Activated CD4-positive, alpha-beta T cell treated with anti-CD3 and anti-CD28 coated beads, Interleukin-2, amount 10 ng/mL, durations not matched to agents 7 days and 5 days (primary cell): ENCODE measurements at places on chromosomes 3 and 15. TPM values are rescaled to one million over a fixed set of nuclear protein-coding genes. Genes with fewer than 3 reads are reported as not detected.

DNA sequence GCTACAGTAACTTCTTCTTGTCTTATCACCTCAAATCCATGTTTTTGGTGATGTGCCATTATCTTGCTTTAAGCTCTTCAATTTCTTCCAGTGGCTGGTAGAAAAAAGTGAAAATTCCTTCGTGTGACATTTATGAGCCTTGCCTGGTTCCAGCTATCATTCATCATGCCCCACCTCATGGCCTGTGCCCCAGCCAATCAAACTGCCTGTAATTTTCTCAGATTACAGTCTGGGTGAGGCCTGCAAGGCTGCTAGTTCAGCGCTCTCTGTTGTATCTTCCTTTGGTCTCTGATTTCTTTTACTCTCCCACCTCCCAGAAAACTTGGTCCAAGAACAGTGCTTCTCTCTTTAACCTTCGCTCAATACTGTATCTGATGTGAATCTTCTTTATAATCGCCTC lies 249.3 kb upstream of the ZNF717 start:
- no peaks in the 10 kb centered on the region for H3K27me3 ChIP-seq
- H3K4me1 ChIP-seq, result no peaks in the 10 kb centered on the region
- H3K4me3 ChIP-seq, result no peak overlapping the region
- DNase-seq, result no peak

- no peak overlapping the region for H3K27ac ChIP-seq
- no peak overlapping the region for H3K4me3 ChIP-seq
- no peaks in the 10 kb centered on the region for H3K4me1 ChIP-seq
Observed at GRCh38 chr3:70813311-70813710, 500.9 kb upstream of the MDFIC2 start.

DNA sequence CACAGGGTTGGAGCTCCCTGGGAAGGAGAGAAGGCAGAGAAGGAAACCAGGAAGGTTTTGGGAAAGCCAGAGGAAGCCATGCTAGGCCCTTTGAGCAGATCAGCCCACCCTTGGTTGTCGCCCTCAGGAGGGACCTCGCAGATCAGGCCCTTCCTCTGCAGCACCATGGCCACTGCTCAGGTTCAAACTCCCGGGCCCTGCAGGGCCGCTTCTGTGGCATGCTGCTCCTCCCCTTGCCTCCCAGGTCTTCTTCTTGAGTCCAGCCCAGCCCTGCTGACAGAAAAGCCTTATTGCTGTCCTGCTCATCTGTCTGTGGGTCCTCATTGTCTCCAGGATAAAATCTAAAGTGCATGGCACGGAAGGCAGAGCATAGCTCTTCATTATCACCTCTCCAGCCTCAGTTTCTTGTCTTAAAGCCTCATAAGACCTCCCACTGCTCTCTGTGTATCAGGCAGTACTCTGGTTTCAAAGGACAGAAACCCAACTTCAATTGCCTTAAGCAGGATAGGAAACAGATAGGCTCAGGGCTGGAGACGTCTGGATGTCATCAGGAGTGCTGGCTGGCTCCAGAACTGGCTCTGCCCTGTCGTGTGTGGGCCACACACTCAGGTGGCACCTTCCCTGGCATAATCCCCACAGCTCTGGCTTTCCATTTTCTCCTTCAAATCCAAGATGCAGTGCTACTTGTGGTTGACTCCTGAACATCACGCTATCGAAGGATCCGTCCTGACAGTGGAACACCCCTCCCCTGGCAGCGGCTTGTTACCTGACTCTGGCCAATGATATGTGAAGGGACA lies 118.5 kb downstream of the EEFSEC start:
- no peak for DNase-seq
- no peaks in the 10 kb centered on the region for H3K36me3 ChIP-seq
- H3K27ac ChIP-seq, result no peak overlapping the region
- no peaks in the 10 kb centered on the region for H3K27me3 ChIP-seq

DNA sequence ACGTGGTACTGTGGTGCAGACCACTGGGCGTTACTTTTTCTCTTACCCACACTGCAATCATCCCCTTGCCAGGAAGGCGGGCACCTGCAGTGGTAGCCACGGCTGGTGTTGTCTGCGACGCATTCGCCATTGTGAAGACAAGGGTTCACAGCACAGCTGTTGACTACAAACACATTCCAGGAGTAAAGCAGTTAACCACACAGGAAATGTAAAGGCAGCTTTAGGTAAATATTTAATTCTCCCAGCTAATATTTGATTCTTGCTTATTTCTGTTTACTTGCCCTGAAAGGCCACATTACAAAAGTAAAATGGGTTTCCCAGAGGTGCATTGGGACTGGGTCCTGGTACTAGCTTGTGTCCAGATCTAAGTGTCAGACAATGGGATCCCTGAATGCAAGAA lies 45.4 kb downstream of the HEG1 start:
- no peak overlapping the region for H3K27ac ChIP-seq
- DNase-seq, result no peak
- peaks cover 22% of the 10 kb centered on the region for H3K4me1 ChIP-seq
- peaks cover 82% of the 10 kb centered on the region for H3K36me3 ChIP-seq

Gene HYAL1
- total RNA-seq, result not detected

DNA sequence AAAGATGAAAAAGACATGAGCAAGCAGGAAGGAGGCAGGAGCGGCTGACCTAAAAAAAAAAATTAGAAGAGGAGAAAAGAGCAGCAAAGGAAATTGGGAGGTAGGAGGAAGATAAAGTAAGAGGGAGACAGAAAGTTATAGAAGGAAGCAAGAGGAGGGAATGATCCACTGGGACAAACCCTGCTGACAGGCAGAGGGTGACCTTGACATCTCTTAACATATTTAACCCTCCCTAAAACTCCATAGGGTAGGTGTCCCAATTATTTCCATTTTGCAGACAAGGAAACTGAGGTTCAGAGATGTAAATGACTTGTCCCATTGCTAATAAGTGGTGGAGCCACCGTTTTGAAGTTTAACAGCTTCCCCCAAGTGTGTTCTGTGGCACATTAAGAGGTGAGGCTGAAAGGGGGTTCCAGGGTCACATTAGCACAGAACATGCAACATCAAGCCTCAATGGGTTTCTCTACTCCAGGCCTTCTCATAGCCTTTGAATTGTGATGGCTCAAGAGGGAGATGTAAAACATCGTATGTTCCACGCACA lies 37.4 kb upstream of the PRICKLE2 start:
- H3K27ac ChIP-seq, result no peak overlapping the region
- no peaks in the 10 kb centered on the region for H3K4me1 ChIP-seq
- no peaks in the 10 kb centered on the region for H3K36me3 ChIP-seq
- peaks cover 22% of the 10 kb centered on the region for H3K27me3 ChIP-seq
- no peak overlapping the region for H3K4me3 ChIP-seq

Gene KLHL6
- total RNA-seq, result 40.4 TPM

- H3K27me3 ChIP-seq, result no peaks in the 10 kb centered on the region
- no peaks in the 10 kb centered on the region for H3K36me3 ChIP-seq
- H3K27ac ChIP-seq, result no peak overlapping the region
- H3K4me1 ChIP-seq, result no peaks in the 10 kb centered on the region
Observed at GRCh38 chr3:25405335-25405734, 22.7 kb upstream of the RARB start.

- H3K27ac ChIP-seq, result no peak overlapping the region
- DNase-seq, result no peak
- no peaks in the 10 kb centered on the region for H3K36me3 ChIP-seq
- no peak overlapping the region for H3K4me3 ChIP-seq
Observed at GRCh38 chr15:79051029-79051428, 39.6 kb downstream of the RASGRF1 start.

- no peaks in the 10 kb centered on the region for H3K27me3 ChIP-seq
- DNase-seq, result no peak
- no peak overlapping the region for H3K4me3 ChIP-seq
- no peak overlapping the region for H3K27ac ChIP-seq
- no peaks in the 10 kb centered on the region for H3K36me3 ChIP-seq
- H3K4me1 ChIP-seq, result no peaks in the 10 kb centered on the region
Observed at GRCh38 chr3:5568451-5568850, 380.9 kb downstream of the EDEM1 start.

DNA sequence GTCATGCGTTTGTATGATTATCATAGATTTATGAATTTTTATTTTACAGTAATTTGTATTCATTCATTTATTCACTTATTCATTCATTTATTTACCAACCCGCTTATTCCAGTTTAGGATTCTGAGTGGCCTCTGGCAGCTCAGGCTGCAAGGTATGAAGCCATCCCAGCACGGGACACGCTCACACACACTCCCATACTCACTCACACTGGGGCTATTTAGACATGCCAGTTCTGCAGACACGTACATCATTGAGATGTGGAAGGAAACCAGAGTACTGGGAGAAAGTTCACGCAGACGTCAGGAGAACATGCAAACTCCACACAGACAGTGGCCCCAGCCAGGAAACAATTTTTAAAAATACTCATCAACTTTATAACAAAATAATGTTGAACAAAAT lies 5.1 kb downstream of the CDIN1 start:
- no peaks in the 10 kb centered on the region for H3K27me3 ChIP-seq
- DNase-seq, result no peak

DNA sequence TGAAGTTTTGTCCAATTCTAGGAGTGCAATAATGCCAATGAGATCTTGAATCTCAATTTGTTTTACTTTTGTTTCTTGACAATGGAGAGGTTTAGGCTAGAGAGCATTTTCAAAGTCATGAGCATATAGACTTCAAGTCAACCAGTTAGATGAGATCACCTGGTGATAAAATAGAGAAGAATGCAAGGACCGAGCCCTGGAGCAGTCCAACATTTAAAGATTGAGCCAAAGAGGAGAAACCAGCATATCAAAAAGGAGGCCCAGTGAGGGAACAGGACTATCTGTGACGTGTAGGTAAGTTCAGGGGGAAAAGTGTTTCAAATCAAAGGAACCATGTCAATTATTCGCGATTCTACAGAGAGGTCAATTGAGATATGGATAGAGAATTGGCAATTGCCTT lies 1.7 kb upstream of the PIAS1 start:
- peaks cover 34% of the 10 kb centered on the region for H3K4me1 ChIP-seq
- peaks cover 15% of the 10 kb centered on the region for H3K27me3 ChIP-seq
- peaks cover 17% of the 10 kb centered on the region for H3K36me3 ChIP-seq
- no peak overlapping the region for H3K27ac ChIP-seq
- H3K4me3 ChIP-seq, result no peak overlapping the region
- no peak for DNase-seq

- DNase-seq, result no peak
- no peak overlapping the region for H3K4me3 ChIP-seq
- H3K4me1 ChIP-seq, result peaks cover 4% of the 10 kb centered on the region
- no peak overlapping the region for H3K27ac ChIP-seq
- H3K36me3 ChIP-seq, result peaks cover 37% of the 10 kb centered on the region
Observed at GRCh38 chr15:101269479-101270223, 7.6 kb downstream of the SELENOS start.

GRCh38 chr15:66859688-66860253 lies 157.7 kb downstream of the SMAD6 start:
- no peaks in the 10 kb centered on the region for H3K36me3 ChIP-seq
- DNase-seq, result no peak
- no peak overlapping the region for H3K4me3 ChIP-seq
- peaks cover 17% of the 10 kb centered on the region for H3K27me3 ChIP-seq
- H3K4me1 ChIP-seq, result peaks cover 8% of the 10 kb centered on the region
